Glomerular endothelial cell (primary cell): ENCODE measurements at places on chromosomes 1 and 21.

- DNase-seq: no peak
Observed at GRCh38 chr1:60888126-60888525, 194.2 kb upstream of the NFIA start.

- DNase-seq: no peak
Observed at GRCh38 chr1:2472109-2472508, 4.0 kb upstream of the PLCH2 start.

DNA sequence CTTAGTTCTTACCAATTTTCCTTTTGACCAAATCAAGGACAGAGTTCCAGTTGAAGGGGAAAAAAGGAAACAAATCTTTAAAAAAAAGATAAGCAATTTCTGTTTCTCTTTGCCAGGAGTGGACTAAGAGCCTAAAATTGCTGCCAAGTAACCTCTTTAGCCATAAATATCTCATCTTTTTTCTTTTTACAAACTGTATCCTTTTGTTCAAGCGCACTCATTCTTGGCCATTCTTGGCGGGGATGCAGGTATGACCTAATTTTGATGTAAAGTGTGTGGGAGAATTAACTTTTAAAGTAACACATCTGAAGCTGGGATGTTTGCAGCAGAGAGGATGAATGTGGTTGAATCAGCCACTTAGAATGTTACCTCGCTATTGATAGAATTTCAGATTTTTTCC is 13.4 kb upstream of the KIF1B start:
- DNase-seq: no peak

DNA sequence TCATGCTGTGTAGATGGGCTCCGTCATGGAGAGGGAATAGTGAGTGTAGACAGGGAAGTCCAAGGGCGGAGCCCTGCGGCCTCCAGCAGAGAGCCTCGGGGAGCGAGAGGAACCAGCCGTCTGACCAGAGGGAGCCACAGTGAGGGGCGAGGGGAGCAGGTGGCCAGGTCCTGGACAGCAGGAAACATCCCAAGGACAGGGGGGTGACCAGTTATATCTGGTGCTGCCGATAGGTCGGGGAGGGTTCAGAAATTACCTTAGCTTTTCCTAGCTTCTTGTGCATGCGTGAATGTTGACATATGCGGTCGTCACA is 46.5 kb downstream of the TRAPPC10 start:
- no peak for DNase-seq

DNA sequence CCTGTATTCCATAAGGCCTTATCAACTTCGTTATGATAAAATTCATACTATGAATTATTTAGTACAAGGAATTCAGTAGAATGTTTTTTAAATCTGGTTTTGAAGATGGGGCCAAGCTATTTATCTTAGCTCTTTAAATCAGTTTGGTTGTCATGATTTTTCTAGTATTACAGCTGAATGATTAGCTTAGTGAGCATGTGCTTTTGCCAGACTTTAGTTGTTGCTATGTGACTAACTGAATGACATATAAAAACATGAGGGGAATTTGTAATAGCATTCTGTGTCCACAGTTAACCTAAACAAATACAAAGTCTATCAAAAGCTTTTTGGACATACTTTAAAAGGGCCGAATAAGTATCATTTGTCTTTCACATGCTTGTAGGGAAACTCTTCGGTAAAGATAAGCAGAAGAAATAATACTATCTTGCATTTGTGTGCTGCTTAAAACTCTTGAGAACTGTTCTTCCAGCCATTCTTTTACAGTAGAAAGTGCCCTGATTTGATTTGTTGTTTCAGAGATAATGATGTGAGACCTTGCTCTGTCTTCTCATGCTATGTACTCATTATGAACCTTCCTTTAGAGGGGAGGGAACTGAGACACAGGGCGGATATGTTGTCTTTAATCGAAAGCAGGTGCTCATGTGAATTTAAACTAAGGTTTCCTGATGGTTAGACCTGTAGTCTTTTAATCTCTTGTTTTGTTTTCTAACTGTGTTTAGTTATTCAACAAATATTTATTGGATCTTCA is 18.8 kb downstream of the NEK7 start:
- DNase-seq: no peak

- no peak for DNase-seq
Observed at GRCh38 chr1:58718435-58718834, 18.6 kb upstream of the MYSM1 start.

- no peak for DNase-seq
Observed at GRCh38 chr1:154176337-154176736, 15.6 kb downstream of the TPM3 start.

- no peak for DNase-seq
Observed at GRCh38 chr1:24151175-24151533, 8.2 kb upstream of the IL22RA1 start.

GRCh38 chr1:96756789-96757188 is 35.2 kb downstream of the PTBP2 start:
- no peak for DNase-seq

- DNase-seq: no peak
Observed at GRCh38 chr1:37158113-37158749, 123.9 kb upstream of the GRIK3 start.
